ENCODE measurements at places on chromosomes 2 and 18. TPM values are rescaled to one million over a fixed set of nuclear protein-coding genes. Genes with fewer than 3 reads are reported as not detected.
A peak's percentile ranks its signal among the peaks of the same experiment; 100 is the strongest.

DNA sequence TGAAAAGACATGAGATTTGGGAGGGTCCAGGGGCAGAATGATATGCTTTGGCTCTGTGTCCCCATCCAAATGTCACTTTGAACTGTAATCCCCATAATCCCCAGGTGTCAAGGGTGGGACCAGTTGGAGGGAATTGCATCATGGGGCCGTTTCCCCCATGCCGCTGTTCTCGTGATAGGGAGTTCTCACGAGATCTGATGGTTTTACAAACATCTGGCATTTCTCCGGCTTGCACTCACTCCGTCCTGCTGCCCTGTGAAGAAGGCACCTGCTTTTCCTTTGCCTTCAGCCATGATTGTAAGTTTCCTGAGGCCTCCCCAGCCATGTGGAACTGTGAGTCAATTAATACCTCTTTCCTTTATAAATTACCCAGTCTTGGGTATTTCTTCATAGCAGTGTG is 51.4 kb downstream of the LPIN1 start:
- DNase-seq, result no peak

DNA sequence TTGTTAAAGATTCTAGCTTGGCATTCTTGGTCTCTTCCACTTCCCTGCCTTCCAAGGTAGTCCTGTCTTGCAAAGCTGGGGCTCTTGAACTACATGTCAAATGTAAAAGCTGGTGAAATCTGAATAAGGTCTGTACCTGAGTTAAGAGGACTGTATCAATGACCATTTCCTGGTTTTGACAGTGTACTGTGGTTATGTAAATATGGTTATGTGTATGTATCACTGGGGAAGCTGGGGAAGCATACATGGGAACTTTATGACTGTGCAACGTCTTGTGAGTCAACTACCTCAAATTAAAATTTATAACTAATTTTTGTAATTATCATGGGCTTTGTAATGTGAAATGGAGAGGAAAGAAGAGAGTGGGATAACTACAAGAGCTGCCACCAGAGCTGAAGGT is 81.7 kb downstream of the COL4A4 start:
- no peak for DNase-seq

DNA sequence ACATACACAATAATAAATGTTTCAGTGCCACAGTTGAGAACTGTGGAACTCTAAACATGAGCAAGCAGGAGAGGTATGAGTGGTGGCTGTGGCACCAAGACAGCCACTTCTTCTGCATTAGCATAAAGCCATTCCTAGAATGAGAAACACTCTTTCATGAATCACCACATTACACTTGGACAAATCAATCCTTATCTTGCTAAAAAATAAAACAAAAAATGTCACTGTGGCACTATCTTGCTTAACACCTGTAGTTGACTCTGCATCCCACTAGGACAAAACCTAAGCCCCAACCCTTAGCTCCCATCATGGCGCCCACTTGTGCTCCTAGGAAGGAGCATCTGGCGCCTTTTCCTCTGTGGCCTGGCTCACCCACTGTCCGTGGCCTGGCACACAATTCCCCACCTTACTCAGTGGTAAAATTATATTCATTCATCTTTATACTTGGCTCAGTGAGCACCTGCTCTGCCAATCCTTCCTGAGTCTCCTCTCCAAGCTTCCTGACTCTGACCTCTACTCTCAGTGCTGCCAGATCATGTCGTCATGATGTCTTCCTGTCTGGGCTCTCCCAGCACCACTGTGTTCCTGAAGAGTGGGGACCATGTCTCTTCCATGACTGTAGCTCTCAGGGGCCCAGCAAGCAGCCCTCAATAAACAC is 272.9 kb downstream of the LNPK start:
- no peak for DNase-seq

REG3A gene
- total RNA-seq, result not detected

- peak; percentile 46 for DNase-seq
These were observed 948.0 kb downstream of the DSC3 start for GRCh38 chr18:30094556-30094955.

DNA sequence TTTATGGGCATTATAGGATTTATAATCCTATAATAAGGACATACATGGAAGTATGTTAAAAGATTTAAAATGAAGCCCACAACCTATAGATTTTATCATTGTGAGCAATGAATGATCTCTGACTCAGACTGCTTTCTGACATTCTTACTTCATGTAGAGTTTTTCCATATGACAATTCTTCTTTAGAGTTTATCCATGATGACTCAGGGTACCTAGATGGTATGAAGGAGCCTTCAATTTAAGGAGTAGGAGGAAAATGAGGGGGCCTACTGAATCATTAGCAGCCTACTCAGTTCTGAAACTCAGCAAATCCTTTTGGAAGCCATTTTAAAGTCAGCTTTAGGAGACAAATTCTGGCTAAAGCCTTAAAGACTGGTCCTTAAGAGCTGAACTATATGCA is 10.4 kb downstream of the PELI1 start:
- DNase-seq, result no peak

DNA sequence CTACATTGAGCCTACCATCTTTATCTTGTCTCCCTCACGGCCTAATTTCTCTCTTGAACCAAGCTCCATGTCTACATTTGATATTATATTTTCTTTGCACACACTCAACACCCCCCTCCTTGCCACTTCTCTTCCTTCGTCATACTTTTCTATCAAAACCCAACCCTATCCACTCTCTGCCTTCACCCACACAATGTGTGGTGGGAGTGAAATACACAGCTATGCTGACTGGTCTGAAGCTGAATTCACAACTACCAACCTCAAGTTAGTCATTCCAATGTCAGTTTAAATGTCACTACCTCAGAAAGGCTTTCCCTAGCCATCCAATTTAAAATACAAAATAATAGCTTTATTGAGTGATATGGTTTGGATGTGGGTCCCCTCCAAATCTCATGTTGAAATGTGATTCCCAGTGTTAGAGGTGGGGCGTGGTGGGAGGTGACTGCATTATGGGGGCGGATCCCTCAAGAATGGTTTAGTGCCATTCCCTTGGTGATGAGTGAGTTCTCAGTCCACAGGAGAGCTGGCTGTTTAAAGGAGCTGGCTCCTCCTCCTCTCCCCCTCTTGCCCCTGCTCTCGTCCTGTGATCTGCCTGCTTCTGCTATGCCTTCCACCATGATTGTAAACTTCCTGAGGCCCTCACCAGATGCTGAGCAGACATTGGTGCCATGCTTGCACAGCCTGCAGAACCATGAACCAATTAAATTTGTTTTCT is 112.1 kb downstream of the DTNB start:
- DNase-seq, result no peak

DNA sequence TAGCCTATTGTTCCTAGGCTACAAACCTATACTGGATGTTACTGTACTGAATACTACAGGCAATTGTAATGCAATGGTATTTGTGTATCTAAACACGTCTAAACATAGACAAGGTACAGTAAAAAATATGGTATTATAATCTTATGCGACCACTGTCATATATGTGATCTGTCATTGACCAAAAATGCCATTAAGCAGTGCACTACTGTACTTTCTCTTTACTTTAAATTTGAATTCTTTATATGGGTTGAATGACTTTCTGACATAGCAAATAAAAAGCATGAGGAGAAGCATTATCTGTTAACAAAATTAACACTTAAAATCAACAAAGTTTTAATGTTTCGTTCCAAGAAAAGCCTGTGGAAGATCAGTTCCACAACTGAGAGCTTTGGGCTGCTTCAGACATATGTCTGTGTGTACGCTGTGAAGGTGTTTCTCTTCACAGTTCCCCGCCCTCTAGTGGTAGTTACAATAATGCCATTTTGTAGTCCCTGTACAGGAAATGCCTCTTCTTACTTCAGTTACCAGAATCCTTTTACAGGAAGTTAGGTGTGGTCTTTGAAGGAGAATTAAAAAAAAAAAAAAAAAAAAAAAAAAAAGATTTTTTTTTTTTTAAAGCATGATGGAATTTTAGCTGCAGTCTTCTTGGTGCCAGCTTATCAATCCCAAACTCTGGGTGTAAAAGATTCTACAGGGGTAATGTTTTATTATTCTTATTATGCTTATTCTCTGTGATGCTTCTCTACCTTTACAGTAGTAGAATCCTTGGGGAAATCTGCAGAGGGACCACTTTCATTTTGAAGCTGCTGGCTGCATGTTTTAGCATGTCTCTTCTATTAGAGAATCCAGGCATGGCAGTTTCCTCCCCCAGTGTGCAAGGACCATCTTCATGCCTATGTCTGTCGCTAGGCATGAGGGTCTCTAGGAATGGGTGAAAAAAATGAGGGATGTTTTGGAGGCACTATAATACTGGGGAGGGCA is 54.5 kb downstream of the SCN2A start:
- peak; percentile 83 for DNase-seq

AQP12B gene
- not detected for total RNA-seq

DNA sequence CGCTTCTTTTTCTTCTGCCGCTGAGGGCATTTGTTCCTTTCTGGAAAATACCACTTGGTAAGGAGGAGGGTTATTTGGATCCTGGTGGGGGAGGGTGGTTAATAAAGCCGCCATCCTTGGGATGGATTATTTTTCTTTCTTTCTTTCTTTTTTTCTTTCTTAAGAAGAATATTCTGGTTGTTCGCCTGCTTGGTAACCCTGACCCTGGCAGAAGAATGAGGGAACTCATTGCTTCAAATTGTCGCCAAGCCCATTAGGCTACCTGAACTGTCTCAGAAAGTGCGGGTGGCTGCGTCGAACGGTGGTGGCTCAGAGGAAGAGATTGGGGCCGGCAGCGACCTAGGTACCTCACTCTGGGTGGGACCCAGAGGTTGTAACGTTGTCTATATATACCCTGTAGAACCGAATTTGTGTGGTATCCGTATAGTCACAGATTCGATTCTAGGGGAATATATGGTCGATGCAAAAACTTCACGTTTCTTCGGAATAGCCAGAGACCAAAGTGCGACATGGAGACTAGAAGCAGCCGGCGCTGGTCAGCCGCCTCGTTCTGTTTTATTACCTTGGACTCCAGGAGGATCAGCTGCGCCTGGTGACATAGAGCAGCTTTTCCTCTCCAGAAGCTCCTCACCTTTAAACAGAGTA is 1.3 kb upstream of the HOXD4 start:
- DNase-seq, result no peak

GRCh38 chr2:10264506-10265328 is 38.0 kb upstream of the HPCAL1 start:
- no peak for DNase-seq

- DNase-seq, result no peak
These were observed 275.3 kb downstream of the TMX3 start for GRCh38 chr18:68439642-68440041.

GRCh38 chr2:201357221-201357620 is at the start of gene FLACC1:
FLACC1 (minus strand) TSS chr2:201357345; CDS start chr2:201351404, 5,941 bp downstream.
- peak; percentile 87 for DNase-seq

- DNase-seq, result no peak
These were observed 48.9 kb downstream of the CHST9 start for GRCh38 chr18:27136208-27136535.

TUBA4B gene
- total RNA-seq, result not detected

TMEM169 gene
- 0.43 TPM for total RNA-seq

GRCh38 chr2:33272001-33272400 is 204.4 kb upstream of the RASGRP3 start:
- DNase-seq, result no peak

DNA sequence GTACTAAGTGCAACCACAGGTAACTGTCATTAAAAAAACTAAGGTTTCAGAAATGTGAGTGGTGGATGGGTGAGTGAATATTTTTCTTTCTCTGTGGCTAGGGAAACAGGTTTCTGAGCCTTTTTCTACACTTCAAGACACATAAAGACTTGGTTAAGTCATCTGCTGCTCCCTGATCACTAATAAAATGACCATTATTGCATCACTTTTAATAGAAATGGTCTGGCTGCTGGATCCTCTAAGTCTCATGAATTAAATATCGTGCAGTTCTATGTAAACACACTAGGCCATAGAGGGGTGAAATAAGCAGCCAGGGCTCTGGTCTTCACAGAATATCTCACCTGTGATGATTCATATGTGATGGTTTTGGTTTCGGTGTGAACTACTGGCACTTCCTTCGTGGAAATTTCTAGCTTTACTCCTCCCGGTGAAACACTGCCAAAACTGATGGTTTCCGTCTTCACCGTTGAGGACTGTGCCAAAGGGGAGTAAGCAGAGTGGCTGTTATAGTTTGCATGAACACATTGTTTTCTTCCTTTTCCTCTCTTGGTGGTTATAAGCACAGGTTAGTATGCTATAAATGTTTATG is 100.4 kb upstream of the ZBTB14 start:
- DNase-seq, result no peak

DNA sequence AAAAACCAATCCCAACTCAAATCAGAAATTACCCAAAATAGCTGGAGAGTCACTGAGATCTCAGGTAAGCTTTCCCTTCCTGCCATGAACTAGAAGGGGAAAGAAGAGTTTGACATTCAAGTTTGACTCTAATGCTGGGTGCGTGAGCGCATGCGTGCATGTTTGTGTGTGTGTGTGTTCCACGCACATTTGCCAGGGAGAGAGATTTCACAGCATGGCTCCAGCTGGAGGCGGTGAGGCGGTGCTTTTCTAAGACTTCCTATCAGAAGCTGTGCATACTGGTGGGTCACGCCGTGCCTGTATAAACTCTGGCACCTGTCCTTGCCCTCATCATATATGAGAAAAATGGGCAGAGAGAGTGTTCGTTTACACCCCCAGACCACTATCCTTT is 116.2 kb downstream of the MSH2 start:
- no peak for DNase-seq

DNA sequence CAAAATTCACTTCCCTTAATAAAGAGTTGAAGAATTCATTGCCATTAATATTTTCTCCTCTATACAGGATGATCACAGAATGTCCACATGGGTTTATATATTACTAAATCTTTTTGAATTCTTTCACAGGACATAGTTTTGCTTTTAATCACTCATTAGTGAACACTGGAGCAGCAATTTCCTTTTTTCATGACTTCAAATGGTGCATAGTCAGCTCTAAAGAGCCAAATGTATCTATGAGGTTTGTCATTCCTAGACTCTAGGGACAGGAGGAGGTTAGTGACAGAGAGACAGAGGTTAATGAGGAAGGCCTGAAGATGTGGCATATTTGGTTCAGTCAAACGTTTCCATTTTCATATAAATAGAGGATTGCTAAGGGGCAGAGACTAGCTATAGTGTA is 111.8 kb downstream of the FSHR start:
- DNase-seq, result no peak

GRCh38 chr2:227717687-227718567 is at the start of gene SLC19A3:
SLC19A3 (minus strand) TSS chr2:227718028; CDS start chr2:227702318, 15,710 bp downstream.
- peak; percentile 91 for DNase-seq

DNA sequence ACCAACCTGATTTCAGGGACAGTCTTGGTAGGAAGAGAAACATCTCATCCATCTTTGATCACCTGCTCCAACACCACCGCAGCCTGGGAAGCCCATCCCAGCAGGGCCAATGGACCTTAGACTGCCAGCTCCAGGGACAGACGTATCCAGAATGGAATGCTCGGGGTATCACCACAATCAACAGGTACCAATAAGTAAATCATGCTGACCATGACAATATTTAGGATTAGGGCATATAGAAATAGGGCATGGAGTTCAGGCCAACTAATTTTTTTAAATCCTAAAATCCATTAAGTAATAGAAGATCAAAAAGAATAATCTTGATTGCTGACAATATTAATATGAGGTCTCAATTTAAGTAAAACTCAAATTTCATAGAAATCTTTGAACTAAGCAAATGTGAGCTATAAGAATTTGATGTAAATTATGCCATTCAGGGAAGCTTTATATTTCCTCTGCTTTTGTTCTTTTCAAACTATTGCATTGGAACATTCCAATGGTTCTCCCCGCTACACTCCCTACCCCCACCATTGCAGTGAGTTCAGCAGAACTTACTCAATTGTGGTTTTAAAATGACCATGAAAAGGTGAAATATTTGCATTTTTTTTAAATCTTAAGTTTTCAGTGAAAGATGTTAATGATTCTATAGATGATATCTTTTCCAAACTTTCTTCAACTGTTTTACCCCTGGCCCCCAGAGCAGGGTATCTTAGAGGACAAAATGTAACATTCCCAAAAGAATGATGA is 138.6 kb downstream of the DNER start:
- DNase-seq, result no peak
